ENCODE measurements at places on chromosomes 7 and 10. TPM values are rescaled to one million over a fixed set of nuclear protein-coding genes. Genes with fewer than 3 reads are reported as not detected.

The OPN4 gene
- not detected for total RNA-seq

The CALML3 gene
- total RNA-seq, result 7.7 TPM

The DPYSL4 gene
- 0.14 TPM for total RNA-seq

The BLNK gene
- 14.8 TPM for total RNA-seq

The FKBP6 gene
- total RNA-seq, result not detected

The KRIT1 gene
- 26.1 TPM for total RNA-seq

The PNLIPRP3 gene
- total RNA-seq, result 13.5 TPM

The VPS26A gene
- total RNA-seq, result 27.2 TPM

The ABLIM1 gene
- total RNA-seq, result 76.6 TPM

The NKX1-2 gene
- total RNA-seq, result 3.3 TPM

The FAM131B gene
- total RNA-seq, result 0.56 TPM

The CUBN gene
- 0.88 TPM for total RNA-seq

The SPDYE2 gene
- total RNA-seq, result not detected

The AS3MT gene
- 2.1 TPM for total RNA-seq

The CPXM2 gene
- total RNA-seq, result not detected
